ENCODE measurements at places on chromosomes 6 and 20. TPM values are rescaled to one million over a fixed set of nuclear protein-coding genes. Genes with fewer than 3 reads are reported as not detected.

CDH26 gene
- 2.1 TPM for total RNA-seq

SLC52A3 gene
- 4.1 TPM for total RNA-seq

KIAA0408 gene
- total RNA-seq, result 2.2 TPM

RNF39 gene
- 40.0 TPM for total RNA-seq

XKR7 gene
- not detected for total RNA-seq

E2F1 gene
- total RNA-seq, result 0.88 TPM

LCA5 gene
- 15.2 TPM for total RNA-seq

PTCRA gene
- total RNA-seq, result not detected

WFDC10B gene
- not detected for total RNA-seq

DNA sequence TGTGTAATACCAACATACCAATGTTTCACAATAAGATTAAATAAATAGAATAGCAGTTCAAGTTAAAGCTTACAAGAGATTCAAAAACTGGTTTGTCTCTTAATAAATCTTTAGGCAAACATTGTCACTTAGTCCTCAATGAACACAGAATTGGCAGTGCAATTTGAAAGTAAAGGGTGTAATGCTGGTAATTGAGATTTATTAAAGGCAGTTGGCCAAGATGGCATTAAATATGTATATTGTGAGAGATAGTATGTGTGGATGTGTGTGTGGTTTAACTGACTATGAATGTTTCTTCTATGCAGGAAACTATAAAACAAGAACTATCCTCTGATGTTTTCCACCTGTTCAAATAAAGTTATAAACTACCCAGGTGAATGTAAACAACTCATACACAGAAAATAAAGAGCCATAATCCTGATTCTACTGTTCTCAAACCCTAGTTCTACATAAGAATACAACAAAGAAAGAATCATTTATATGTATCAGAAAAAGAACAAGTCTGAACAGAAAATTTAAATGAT, 267.9 kb upstream of the PTCHD4 start:
- DNase-seq, result no peak

DNA sequence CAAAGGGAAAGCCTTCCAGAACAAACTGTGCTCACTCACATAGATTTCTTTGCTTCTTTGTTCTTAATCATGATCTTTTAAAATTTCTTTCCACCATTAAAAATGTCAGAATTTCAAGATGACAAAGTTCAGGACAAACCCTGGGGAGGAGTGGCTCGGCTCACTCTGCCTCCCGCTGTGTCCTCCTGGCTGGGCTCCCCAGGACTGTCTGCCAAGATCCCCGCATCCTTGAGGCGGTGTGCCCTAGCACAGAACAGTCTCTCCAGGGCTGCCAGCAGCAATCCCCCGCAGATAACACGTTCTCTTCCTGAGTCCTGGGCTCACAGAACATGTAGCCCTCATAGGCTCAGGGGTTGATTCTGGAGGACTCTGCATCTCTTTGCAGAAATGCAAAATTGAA, 98.4 kb upstream of the KCNG1 start:
- DNase-seq, result no peak

GRCh38 chr20:37892001-37892400, 10.9 kb upstream of the VSTM2L start:
- DNase-seq, result no peak

- no peak for DNase-seq
Measured at GRCh38 chr6:137102851-137103492, 58.2 kb upstream of the IL20RA start.

GRCh38 chr20:48065833-48066232, 280.6 kb upstream of the SULF2 start:
- DNase-seq, result no peak

DNA sequence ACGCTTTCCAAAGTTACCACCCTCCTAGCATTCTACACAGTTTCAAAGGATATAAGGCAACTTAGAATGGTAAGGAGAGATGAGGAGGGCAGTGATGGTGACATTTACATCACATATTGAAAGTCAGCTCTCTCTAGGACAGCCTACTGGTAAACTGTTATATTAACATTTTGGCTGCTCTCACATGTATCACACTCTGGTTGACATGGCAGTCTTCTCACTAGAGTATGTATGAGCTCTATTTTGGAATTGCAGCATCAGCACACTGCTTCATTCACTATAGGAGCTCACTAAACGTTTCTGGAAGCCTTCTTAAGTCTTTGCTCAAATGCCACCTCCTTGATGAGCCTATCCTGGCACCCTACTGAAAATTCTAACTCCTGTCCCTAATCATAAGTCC, 135.7 kb upstream of the ENPP5 start:
- DNase-seq, result no peak

DNA sequence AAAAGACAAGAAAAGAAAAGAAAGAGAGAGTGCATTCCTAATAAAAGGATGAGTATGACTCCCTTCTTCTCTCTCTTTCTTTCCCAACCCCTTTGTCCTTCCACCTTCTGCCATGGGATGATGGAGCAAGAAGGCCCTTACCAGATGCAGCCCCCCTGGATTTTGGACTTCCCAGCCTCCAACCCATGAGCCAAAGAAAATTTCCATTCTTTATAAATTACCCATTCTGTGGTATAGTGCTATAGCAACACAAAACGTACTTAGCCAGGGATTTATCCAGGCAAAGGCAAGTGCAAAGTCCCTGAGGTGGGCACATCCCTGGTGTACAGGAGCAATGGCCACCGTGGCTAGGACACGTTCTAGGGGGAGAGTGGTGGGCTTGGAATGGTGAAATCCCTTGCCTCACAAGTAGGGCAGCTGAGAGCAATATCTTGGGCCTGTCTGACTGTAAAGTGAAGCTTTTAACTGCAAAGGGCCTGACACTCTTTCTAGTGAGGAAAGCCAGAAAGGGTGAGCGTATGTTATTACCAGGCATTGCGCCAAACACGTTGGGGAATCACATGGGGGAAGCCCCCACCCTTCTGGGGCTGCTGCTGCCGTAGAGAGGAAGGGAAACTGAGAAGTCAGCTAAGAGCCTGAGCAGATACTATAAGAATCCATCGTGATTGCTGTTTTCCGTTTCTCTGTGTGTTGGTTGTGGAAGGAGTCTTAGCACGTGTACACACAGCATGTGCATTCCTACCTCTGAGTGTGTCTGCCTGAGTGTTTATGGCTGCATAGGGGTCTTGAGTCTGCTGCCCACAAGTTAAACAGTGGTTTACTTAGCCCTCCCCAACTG, 50.7 kb upstream of the SIRPA start:
- DNase-seq, result no peak

GRCh38 chr20:40812415-40812925, 123.4 kb upstream of the MAFB start:
- DNase-seq, result no peak

DNA sequence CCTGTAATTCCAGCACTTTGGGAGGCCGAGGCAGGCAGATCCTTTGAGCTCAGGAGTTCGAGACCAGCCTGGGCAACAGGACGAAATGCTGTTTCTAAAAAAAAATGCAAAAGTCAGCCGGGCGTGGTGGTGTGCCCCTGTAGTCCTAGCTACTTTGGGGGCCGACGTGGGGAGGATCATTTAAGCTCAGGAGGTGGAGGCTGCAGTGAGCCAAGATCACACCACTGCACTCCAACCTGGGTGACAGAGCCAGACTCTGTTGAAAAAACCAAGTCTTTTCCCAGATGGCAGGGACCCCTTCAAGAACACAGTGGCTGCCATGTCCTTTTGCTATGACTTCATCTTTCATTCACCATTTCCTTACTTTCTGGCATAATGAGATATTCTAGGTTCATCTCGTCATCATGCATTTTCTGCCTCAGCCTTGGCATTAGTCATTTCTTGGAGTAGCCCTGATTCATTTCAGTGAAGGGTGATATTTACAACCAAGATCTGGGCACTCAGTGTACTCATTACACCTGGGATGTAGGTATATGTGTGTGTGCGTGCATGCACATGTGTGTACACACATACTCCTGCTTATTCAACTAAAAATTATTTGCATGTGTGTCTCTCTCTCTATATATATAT, 61.4 kb upstream of the TOX2 start:
- DNase-seq, result no peak

- no peak for DNase-seq
Measured at GRCh38 chr20:48820649-48820973, 7.2 kb downstream of the PREX1 start.

DNA sequence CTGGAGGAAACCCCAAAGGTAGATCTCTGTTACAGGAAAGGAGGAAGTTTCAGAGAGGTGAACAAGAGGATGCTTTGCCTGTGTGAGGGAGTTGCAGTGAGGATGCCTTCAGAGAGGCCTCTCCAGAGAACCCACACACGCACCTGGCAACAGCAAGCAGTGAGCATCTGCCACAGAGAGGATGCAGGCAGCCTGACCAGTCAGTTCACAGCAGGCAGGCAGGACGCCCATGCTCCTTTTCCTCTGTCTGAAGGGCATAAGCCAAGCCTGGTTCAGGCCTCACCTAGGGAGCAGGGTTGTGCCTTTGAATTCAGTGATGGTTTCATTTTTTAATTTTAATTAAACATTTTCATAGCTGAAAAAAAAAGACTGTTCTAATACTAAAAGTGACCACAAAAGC, 346.0 kb upstream of the MARCKS start:
- no peak for DNase-seq

DNA sequence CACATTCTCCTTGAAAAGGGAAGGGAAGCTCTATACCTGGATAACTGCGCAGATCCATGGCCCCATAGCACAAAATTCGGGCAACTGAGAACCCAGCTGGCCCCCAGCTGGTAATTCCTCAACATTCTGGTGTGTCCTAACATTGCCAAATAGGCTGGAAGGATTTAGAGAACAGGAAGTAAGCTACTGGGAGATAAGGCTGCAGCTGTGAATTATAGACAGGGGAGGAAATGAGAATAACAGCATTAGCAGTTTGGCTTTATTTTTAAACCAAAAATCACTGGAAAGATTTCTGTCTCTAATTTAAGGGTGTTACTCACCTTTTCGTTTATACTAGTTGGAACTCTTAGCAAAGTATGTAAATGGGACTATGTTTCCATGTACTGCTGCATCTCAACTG, 97.2 kb downstream of the TULP4 start:
- no peak for DNase-seq

DNA sequence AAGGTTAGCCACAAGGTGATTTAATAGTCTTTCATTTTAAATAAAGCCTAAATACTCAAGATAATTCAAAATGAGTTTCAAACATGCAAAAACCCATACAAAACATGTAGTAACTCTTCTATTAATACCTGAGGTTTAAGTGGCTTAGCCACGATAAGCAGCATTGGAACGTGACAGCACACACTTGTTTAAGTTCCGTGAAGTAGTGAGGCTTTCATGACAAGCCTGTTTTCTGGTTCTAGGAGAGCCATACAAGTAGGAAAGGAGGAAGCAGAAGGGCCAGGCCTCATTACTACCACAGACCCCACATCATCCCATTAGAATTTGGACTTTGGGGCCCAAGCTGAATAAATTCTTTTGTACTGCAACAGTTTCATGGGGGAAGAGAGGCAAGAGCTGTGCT, 54.3 kb upstream of the PRND start:
- no peak for DNase-seq

DNA sequence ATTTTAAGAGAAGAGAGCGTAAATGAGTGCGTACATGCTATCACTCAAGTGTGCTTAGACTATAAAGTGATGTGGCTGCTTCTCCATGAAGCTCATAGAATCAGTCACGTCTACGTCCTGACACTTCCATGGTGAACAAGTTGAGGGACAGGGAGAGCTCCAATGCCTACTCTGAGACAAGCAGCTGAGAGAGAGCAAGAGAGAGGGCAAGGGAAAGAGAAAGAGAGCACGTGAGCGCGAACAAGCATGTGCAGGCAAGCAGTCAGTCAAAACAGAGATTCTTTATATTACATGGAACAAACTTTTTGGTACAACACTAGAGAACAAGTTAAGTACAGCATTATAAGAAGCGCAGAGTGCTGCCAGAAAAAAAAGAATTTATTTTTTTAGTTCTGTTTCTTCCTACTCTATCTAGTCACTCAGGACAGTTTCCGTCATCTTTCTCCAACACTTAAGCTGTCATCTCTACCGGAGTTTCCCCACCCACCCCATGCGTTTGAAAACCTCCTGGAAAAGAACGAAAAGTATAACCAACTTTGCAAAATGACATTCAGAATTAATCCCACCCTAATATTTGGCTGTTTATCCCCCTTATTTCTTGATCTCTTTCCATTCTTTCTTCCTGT, 61.8 kb downstream of the EPB41L2 start:
- no peak for DNase-seq
